Stimulated activated CD4-positive, alpha-beta T cell treated with anti-CD3 and anti-CD28 coated beads, Interleukin-15, amount 100 ng/mL, for 1 hour (primary cell): ENCODE measurements at places on chromosomes 3 and 15.

DNA sequence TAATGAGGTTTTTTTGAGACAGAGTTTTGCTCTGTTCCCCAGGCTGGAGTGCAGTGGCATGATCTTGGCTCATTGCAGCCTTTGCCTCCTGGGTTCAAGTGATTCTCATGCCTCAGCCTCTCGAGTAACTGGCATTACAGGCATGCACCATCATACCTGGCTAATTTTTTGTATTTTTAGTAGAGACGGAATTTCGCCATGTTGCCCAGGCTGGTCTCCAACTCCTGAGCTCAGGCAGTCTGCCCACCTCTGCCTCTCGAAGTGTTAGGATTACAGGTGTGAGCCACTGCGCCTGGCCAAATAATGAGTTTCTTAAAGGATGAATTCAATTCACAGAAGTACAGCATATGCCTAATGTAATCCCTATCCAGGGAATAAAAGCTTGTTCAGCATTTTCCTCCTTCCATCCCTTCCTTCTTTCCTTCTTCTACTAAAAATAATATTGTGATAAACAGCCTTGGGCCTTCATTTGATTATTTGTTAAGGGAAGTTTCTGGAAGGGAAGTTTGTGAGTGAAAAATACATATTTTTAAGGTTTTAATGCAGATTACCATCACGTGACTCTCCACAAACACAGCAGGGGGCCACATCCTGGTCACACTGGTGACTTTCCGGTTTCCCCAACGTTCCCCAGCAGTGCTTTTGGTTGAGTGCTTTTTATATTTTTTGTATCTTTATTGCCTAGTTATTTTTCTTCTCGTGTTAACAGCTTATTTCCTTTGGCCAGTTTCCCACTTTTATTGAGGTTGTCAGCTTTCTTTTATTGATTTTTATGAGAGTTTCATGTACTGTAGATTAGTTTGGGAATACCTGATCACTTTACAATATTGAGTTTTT is 116.8 kb downstream of the USP13 start:
- no peak for DNase-seq

- no peak for DNase-seq
These were observed 44.2 kb upstream of the ATG7 start for GRCh38 chr3:11228041-11228440.

DNA sequence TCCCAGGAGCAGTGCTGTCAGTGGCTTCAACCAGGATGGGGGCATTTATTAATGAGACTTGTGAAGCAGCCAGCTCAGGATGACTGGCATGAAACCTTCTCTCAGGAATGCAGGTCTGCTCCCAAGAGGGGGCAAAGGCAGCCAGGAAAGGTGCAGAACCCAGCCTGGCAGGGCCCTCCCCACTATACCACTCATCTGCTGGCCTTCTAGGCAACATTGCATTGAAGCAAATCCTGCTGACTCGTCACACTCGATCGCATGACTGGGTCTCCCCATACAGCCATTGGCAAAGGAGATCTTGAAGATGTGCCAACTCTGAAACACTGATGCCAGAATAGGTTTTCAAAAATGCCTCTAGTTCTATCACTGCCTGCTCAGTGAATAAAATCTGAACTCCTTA is 65.7 kb upstream of the CMTM7 start:
- DNase-seq: no peak

DNA sequence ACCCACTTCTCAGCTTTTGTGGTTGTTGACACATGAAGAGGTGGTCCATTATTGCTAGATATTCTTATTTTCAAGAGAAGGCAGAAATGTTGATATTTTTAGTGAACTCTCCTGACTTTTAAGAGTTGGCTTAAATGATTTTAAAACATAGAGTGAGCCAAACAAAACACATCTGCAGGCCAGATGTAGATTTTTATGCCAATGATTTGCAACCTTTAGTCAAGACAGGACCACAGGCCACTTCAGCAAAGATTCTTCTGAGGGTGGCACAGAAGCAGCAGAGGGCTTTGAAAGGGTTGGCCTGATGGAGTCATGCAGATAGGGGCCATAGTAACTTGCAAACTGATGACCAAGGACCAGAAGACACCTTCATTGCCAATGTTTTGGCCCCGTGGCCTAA is 276.5 kb upstream of the P2RY1 start:
- no peak for DNase-seq

- no peak for DNase-seq
These were observed 637 bp downstream of the CIP2A start for GRCh38 chr3:108588601-108589000.

GRCh38 chr3:109115451-109115850 is 2.5 kb downstream of the MORC1 start:
- DNase-seq: no peak

DNA sequence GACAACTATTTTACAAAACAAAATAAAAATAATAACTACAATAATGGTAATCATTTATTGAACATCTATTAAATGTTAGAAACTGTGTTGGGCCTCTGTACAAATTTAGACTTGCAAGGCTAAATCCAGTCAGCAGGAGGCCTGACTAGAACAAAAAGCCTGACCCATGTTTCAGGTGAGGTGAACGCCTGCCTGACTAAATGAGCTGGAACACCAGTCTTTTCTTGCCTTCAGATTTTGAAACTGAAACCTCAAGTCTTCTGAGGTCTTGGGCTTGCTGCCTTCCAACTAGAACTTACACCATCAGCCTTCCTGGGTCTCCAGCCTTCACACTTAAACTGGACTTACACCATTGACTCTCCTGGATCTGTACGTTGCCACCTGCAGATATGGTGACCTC is 706.9 kb downstream of the TBL1XR1 start:
- no peak for DNase-seq

GRCh38 chr15:73467758-73468157 is 24.8 kb downstream of the REC114 start:
- DNase-seq: no peak
